Ammon's horn (tissue), 1 donor: ENCODE measurements at places on chromosomes 5 and 9.

DNA sequence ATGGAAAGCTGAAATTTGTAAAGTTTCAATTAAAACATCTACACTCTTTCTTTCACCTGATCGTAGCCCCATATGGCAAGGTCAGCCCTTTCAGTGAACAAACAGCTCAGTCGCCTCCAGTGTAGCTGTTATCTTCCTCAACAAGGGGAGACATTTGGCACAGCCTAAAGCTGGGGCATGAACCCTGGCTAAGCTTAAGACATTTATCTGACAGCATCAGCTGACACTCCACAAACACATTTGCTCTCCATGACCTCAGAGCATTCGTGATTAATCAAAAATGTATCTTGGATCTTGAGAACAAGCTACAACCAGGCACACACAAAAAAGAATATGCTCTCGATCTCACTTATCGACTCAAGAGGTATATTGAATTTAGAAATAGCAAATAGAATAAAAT lies 67.3 kb downstream of the POU5F2 start:
- no peak for DNase-seq

GRCh38 chr5:111756581-111757354 lies at the start of gene NREP:
Gene NREP (minus strand): TSS chr5:111757194. CDS start chr5:111755772, 1,422 bp downstream.
- peak; percentile 43 for DNase-seq

DNA sequence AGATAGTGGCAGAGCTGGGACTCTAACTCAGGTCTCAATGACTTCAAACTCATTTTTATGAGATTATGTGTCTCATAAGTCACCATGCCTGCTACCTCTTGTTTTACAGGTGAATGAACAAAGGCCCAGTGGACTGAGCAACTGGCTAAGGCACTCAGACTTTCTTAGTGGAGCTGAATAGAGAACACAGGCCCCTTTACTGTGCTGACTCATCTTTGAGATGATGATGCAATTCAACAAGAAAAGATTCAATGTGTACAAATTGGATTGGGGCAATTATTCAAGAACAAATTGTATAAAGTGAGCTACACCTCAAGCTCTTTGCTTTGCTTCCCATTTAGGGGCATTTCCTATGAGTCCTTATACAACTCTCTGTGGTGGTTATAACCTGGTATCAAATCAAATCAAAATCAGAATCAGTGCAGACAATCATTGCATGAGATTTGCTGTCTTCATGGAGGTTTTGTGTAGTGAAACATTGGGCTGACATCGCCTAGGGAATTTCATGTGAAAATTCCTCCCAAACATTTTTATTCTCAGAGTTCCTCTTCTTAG lies 84.3 kb upstream of the PPP2R2B start:
- DNase-seq, result no peak

DNA sequence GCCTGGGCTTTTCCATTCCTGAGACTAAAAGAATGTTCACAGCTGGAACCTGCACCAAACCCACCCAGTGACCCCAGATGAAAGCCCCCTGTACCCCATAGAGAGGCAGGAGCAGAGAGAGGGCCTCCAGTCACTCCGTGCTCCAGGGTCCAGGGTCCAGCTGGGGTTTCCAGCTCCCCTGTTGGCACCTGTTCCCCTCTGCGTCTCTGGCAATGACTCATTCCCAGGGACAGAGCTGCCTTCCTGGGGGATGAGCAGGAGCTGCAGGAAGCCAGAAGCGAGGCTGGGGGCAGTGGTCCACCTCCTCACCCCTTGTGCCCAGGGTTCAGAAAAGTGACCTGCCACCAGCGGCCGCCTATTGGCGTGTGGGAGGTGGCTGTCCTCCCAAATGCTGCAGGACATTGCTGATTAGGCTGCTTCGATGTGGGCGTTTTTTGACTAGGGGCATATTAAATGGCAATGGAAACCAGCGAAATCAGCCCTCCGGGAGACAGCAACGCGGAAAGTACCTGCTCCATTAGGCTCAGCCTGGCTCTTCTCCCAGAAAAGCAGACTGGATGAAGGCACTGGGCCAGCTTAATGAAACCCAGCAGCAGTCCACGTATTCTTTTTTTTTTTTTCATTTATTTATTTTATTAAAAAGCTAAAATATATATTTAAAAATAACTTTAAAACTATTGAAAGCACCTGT lies 97.4 kb downstream of the DAP start:
- peak; percentile 48 for DNase-seq

DNA sequence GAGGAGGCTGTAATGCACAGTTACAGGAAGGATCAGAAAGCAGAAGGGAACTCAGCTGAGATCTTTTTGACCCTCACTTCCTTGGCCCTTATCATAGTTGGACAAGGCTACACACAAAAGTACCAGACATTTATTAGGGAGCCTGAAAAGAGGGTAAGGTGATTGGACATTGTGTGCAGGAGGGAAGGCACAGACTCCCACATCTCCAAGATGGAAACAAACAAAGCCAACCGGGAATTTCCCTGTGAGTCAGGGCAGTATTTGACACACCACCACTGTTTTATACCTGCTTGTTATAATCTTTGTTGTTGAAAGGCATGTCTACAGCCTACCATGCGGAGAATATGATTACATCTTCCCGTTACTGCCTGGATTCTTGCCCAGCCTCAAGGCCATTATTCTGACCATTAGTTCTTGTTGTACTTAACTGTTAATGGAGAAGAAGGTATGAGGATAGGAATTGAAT lies 3.0 kb upstream of the CCNG1 start:
- no peak for DNase-seq

- no peak for DNase-seq
These were observed 47.9 kb upstream of the ZNF618 start for GRCh38 chr9:113828221-113828620.

- DNase-seq, result no peak
These were observed 5.2 kb upstream of the CRB2 start for GRCh38 chr9:123350590-123351310.

GRCh38 chr9:130918101-130918825 lies 20.8 kb downstream of the FIBCD1 start:
- DNase-seq, result no peak

- DNase-seq, result no peak
These were observed 73.6 kb downstream of the ZNF474 start for GRCh38 chr5:122202952-122203351.

DNA sequence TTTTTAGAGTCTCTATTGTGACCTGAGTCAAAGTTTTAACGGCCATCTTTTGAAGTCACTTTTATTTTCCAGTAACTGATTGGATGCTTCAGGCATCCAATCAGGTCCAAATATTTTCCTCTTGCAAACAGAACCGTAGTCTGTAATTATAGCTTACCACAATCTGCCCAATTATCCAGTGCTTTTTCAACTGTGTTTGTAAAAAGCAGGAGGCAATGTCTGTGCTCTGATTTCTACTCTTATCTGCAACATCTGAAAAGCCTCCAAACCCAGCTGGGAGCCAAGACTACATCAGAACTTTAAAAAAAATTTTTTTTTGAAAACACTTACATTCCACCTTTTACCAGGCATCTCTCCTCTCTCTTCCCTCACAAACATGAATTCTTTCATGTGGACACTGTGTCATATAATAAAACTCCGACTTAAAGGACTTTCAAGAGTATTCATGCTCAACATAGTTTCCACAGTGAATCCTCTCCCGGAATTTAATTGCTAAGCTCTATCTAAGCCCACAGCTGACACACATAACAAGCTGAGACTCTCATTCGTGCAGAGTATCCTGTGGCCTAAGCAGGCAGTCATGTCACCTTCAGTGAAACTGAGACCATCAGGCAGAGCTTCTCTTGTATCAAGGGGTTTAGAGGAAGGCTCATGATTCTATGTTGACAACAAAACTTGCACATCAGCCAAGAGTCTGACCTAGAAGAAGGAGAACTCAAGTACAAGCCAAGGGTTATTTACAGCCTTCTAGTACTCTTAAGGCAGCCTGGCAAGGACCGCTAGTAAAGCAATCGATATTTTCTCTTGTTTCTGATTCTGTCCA lies 272.7 kb downstream of the TLE1 start:
- DNase-seq, result no peak

GRCh38 chr9:112838342-112838741 lies 52.3 kb downstream of the SLC46A2 start:
- no peak for DNase-seq

DNA sequence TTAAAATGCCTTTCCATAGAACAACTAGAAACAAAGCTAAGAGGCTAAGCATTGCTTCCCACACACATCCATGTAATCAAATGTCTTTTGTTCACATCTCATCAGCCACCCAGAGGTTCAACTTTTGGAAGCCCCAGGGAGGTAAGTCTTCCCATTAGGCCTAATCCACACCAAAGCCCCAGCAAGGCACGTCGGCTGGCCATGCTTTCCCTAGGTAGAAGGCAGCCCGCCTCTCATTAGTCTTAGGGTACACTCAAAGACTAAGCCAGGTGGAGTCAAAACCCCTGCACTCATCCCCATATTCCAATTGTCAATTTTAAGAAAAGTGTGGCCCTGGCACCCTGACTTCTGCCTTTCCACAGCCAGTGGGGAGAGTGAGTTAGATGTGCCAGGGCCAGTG lies 87.9 kb downstream of the ATPSCKMT start:
- no peak for DNase-seq

DNA sequence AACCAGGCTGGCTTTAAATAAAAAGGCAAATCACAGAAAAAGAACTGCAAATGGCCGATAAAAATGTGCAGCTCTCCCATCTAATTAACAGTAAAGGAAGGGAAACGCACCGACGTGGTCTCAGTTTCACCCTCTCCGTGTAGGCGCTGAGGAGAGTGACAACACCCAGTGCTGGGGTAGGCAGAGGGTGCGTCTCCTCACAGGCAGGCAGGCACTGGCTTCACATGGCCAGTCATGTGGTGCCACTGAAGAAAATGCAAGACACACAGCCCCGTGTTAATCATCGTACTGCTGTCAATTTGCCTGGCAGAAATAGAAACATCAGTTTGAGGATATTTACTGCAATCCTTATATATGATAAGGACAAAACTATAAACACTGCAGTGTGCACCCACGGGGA lies 178.4 kb downstream of the FANCC start:
- DNase-seq, result no peak

DNA sequence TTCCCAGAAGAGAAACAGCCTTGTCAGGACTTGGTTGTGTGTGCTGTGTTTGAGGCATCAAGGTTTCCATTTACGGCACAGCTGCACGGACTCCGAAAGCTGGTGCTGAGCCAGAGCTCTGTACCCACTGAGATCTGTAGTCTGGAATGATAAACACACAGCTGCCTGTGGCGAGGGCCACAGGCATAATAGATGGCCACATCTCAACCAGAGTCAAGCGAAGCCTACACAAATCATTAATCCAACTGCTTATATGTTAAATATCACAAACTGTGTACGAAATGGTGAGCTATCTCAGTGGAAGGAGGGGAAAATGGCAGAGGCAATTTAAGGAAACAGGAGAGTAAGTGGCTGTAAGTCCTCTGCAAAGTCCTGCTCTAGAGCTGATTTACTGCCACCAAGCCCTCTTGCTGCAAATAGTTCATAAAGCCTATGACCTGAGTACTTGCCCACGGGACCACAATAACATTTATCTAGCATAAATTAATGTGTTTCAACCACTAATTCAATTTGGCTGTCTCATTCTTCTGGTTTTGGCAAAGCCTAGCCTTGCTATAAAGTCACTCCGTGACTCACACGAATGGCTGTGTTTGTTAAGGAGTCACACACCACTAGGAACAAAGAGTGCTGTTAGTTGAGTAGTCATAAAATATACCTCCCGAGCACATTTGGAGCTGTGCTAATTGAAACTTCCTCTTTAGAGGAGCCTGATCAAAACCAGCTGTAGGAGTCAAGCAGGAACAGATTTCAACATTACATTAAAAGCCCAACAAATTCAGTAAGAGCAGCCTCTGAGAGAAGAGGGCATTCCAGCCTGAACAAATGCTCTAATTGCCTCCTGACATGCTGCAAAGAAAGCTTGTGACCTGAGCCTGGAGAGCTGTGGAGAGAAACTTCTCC lies 738.6 kb upstream of the ZNF608 start:
- peak; percentile 93 for DNase-seq

DNA sequence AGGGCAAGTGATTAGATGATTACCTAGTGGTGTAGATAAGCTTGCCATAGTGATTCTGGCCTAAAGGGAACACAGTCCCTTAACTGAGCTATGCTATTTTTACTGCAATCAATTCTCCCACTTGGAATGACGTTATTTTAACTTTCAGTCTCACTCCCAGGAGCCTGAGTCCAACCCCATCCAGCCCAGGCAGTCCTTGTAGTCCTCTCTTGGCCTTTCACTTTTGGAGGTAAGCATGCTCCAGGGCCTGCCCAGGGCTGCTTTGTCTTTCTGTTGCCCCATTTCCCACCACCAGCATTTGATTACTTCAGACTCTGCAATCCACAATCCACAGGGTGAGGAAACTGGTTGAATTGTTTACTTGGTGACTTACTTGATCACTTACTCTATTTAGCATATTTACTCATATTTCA lies 233.0 kb downstream of the CD180 start:
- DNase-seq, result no peak

DNA sequence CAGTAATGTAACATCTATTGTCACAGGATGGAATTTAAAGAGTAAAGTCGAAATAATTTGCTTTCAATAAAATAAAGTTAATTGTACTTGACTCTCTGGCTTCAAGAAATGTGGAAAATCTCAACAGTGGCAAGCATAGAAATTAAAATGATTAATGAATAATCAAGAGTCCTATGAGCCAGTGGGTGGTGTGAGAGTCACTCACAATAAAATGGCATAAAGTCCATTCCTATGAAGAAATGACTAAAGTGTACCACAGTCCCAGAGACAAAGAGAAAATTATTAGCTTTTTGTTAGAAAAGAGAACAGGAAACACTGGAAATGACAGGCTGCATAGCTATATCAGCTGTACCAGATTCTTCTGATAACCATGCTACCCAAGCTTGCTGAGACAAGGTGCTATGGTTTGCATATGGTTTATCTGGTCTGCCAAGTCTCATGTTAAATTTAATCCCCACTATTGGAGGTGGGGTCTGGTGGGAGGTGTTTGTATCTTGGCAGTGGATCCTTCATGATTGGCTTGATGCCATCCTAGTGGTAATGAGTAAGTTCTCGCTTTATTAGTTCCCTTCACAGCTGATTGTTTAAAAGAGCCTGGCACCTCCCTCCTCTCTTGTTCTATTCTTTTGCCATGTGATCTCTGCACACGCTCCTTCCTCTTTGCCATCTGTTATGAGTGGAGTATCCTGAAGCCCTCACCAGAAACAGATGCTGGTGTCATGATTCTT lies 647.7 kb upstream of the ITGA1 start:
- DNase-seq, result no peak

- no peak for DNase-seq
These were observed 51.9 kb downstream of the SLIT3 start for GRCh38 chr5:169248996-169249395.

GRCh38 chr5:136559651-136560050 lies 194.3 kb upstream of the TRPC7 start:
- no peak for DNase-seq

GRCh38 chr9:92175441-92175840 lies 60.2 kb upstream of the SPTLC1 start:
- DNase-seq, result no peak

- DNase-seq, result no peak
These were observed 537.6 kb upstream of the TYRP1 start for GRCh38 chr9:12155401-12156134.

GRCh38 chr5:105288946-105289345 lies 1726.4 kb upstream of the NUDT12 start:
- DNase-seq, result no peak

- no peak for DNase-seq
These were observed 331.6 kb upstream of the PTGER4 start for GRCh38 chr5:40347981-40348725.
